Aorta (tissue), 5 donors: ENCODE measurements at places on chromosomes 13 and 19. TPM values are rescaled to one million over a fixed set of nuclear protein-coding genes. Genes with fewer than 3 reads are reported as not detected.

GRCh38 chr13:97302611-97303010, 80.5 kb downstream of the MBNL2 start:
- no peaks in the 10 kb centered on the region for H3K36me3 ChIP-seq
- no peak for DNase-seq
- H3K27me3 ChIP-seq, result no peaks in the 10 kb centered on the region
- H3K4me3 ChIP-seq, result no peak overlapping the region

GRCh38 chr13:102172406-102172805, 229.4 kb downstream of the FGF14 start:
- no peak overlapping the region for H3K4me3 ChIP-seq
- no peak overlapping the region for H3K27ac ChIP-seq
- no peaks in the 10 kb centered on the region for H3K36me3 ChIP-seq

DNA sequence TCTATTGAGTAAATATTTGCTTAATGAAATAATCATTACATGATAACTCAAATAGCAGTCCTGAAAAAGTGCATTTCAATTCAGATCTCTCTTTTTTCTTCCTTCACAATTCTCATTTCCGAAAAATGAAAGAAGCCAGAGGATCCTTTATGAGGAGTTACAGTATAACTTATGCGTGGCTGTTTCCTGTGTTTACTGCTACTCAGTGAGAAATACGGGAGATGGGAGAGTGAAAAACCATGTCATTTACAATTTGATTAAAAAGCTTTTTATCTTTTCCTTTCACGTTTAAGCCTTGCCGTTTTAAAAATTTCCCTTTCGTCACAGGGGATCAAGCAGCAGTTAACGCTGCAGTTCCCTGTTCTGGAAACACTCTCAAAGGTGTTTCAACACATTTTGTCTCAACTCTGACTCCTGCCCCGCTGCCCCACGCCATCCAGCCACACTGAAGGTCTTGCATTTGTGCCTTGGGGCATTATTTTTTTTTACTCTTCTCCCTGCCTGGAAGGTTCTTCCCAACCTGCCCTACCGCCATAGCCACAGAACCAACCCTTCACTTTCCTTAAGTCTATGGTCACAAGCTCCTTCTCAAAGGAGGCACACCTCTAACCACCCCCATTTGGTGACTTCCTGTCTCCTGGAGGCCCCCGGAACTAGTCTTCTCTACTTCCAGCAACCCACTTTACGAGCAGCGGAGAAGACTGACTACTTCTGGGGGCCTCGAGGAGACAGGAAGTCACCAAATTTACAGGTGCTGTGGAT, 17.0 kb downstream of the KL start:
- no peaks in the 10 kb centered on the region for H3K27me3 ChIP-seq
- H3K4me1 ChIP-seq, result no peaks in the 10 kb centered on the region
- H3K27ac ChIP-seq, result no peak overlapping the region
- H3K36me3 ChIP-seq, result no peaks in the 10 kb centered on the region
- DNase-seq, result no peak

The FUT1 gene
- total RNA-seq, result 2.3 TPM

DNA sequence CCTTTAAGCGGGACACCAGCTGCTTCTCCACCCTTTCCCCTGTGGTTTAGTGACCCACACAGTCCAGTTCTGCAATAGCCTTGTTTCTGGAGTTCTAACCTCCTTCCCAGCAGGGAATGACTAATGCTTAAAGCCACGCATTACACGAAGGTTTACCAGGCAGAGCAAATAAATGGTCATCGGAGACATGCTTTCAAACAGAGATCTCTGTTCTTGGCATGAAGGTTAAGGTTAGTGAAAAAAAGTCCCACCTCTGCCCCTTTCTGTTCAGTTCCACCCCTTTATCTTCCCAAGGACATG, 25.3 kb upstream of the MEDAG start:
- DNase-seq, result no peak
- H3K4me3 ChIP-seq, result no peak overlapping the region
- peak overlapping the region; percentile 96 for H3K27ac ChIP-seq
- no peaks in the 10 kb centered on the region for H3K36me3 ChIP-seq

GRCh38 chr13:51523082-51523518, 61.2 kb upstream of the WDFY2 start:
- no peaks in the 10 kb centered on the region for H3K4me1 ChIP-seq
- H3K4me3 ChIP-seq, result no peak overlapping the region
- no peaks in the 10 kb centered on the region for H3K27me3 ChIP-seq
- no peak overlapping the region for H3K27ac ChIP-seq
- no peak for DNase-seq

GRCh38 chr13:110511509-110512181, 49.9 kb downstream of the RAB20 start:
- H3K27ac ChIP-seq, result no peak overlapping the region
- no peak overlapping the region for H3K4me3 ChIP-seq
- peaks cover 8% of the 10 kb centered on the region for H3K36me3 ChIP-seq
- no peaks in the 10 kb centered on the region for H3K27me3 ChIP-seq
- no peaks in the 10 kb centered on the region for H3K4me1 ChIP-seq

GRCh38 chr19:11982526-11982925, 17.7 kb downstream of the ZNF763 start:
- no peak overlapping the region for H3K27ac ChIP-seq
- no peaks in the 10 kb centered on the region for H3K4me1 ChIP-seq
- H3K36me3 ChIP-seq, result peaks cover 8% of the 10 kb centered on the region
